ENCODE measurements at places on chromosomes 11 and 22. TPM values are rescaled to one million over a fixed set of nuclear protein-coding genes. Genes with fewer than 3 reads are reported as not detected.

- peak overlapping the region; percentile 47 for H3K27ac ChIP-seq
- H3K4me1 ChIP-seq: peaks cover 27% of the 10 kb centered on the region
- no peaks in the 10 kb centered on the region for H3K36me3 ChIP-seq
- no peaks in the 10 kb centered on the region for H3K27me3 ChIP-seq
Measured at GRCh38 chr11:72787216-72788104, 6.4 kb downstream of the STARD10 start.

DNA sequence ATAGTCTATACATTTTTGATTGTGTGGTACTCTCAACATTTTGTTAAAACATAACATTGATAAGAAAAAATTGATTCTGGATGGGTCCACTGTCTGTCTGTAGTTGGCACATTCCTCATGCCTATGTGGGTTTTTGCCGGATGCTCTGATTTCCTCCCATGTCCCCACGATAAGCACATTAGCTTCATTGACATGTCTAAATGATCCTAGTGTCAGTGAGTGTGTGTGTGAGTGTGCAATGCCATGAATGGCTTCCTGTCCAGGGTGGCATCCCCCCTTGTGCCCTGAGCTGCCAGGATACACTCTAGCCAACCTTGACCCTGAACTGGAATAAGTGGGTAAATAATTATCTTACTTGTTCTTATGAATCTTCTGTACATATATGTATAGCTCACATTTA lies 5.4 kb downstream of the SFI1 start:
- no peak overlapping the region for H3K27ac ChIP-seq
- DNase-seq: no peak
- no peaks in the 10 kb centered on the region for H3K27me3 ChIP-seq
- H3K36me3 ChIP-seq: no peaks in the 10 kb centered on the region
- no peaks in the 10 kb centered on the region for H3K4me1 ChIP-seq

GRCh38 chr22:19743651-19744050 lies 16.9 kb upstream of the TBX1 start:
- H3K4me3 ChIP-seq: no peak overlapping the region
- H3K4me1 ChIP-seq: no peaks in the 10 kb centered on the region
- no peaks in the 10 kb centered on the region for H3K27me3 ChIP-seq
- DNase-seq: no peak

- no peaks in the 10 kb centered on the region for H3K4me1 ChIP-seq
- H3K36me3 ChIP-seq: no peaks in the 10 kb centered on the region
- no peaks in the 10 kb centered on the region for H3K27me3 ChIP-seq
- H3K27ac ChIP-seq: no peak overlapping the region
- no peak overlapping the region for H3K4me3 ChIP-seq
Measured at GRCh38 chr11:107043242-107044006, 25.1 kb upstream of the GUCY1A2 start.

DNA sequence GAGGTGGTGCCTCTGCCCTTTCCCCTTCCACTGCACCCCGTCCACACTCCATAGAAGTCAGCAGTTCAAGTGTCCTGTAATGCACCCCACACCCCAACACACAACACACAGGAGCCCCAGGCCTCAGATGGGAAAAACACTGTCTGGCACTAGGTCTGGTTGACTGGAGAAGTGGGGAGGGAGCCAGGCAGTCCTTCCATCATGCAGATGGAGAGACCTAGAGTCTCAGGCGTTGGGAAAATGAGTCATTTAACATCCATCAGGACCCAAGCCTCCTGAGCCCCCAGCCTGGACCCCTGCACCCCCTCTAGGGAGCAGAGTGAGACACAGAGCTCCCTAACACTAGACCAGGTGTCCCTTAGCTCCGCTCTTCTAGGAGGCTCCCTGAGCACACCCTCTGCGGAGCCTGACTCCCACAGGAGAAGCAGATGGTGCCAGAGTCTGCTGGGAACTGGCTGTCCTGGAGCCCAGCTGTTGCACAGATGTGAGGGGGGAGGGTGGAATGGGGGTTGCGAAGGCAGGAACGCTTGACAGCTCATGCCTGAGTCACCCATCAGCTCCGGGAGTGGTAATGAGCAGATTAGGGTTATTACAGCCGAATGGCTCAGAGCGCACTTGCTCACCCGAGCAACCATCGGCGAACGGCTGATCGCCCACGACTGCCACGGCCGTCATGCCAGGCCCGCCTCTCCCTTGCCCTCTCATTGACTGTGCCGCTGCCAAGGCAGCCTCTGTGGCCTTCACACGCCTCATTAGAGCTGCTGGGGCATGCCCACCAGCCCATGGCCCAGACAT lies 22.1 kb upstream of the SYT7 start:
- no peaks in the 10 kb centered on the region for H3K27me3 ChIP-seq
- no peaks in the 10 kb centered on the region for H3K36me3 ChIP-seq
- H3K27ac ChIP-seq: no peak overlapping the region
- DNase-seq: peak; percentile 71
- no peaks in the 10 kb centered on the region for H3K4me1 ChIP-seq
- H3K4me3 ChIP-seq: no peak overlapping the region

GRCh38 chr22:38271927-38272372 lies 860 bp downstream of the TMEM184B start:
- peak overlapping the region; percentile 96 for H3K4me3 ChIP-seq
- H3K36me3 ChIP-seq: no peaks in the 10 kb centered on the region
- peak; percentile 81 for DNase-seq

DNA sequence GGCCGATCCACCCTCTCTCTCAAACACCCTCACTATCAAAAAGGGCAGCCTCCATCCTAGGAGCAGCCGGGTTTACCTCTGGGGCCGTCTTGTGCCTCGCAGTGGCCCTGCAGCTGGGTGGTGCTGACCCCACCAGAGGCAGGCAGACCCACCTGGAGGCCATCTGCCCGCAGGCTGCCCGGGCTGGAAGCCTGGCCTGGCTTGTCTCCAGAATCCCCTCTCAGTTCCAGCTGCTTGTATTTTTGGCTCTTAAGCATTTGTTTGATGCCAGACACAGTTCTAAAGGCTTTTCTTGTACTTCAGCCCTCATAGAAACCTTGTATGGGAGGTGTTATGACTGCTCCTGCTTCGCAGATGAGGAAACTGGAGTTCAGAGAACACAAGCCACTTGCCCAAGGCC lies 4.2 kb upstream of the NFAM1 start:
- H3K4me3 ChIP-seq: no peak overlapping the region
- H3K27me3 ChIP-seq: peaks cover 4% of the 10 kb centered on the region
- no peak for DNase-seq

DNA sequence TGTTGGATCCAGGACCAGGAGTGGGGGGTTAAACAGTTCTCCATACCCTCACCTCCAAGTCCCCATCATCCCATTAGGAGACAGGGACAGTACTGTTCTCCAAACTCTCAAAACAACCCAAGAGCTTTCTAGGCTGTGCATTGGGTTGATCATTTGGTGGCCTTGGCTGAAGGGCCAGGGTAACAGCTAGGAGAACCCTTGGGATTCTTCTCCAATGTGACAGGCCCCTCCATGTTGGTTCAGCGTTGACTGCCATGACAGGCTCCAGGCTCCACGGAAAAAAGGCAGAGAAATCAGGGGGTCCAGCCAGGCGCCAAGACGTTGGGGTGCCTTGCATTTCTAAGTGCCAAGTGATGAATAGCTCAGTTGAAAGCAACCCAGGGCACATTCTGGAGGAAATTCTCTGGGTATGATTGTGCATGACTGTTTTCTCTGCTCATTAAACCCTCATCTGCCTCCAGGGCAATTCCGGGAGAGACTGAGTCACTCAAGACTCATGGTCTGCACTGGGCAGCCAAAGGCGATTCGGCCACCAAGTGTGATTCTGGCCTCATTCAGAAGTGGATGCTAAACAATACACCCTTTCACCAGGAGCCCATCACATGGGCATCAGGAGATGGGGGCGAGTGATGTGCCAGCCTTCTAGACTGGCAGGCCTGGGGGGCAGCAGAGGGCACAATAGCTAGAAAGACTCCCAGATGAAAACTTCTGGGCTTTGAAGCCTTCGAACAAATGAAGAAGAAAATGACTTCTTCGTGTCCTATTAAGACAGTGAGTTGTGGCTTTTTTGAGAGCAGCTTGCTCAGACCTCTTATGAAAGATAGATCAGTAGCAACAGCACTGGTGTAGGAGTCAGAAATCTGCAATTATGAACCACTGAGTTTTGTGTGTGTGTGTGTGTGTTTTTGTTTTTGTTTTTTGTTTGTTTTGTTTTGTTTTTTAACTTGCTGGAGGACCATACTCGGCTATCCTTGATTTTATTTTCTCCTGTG lies 27.7 kb downstream of the CD44 start:
- peaks cover 92% of the 10 kb centered on the region for H3K4me1 ChIP-seq
- no peak overlapping the region for H3K4me3 ChIP-seq
- no peak for DNase-seq
- no peaks in the 10 kb centered on the region for H3K27me3 ChIP-seq

DNA sequence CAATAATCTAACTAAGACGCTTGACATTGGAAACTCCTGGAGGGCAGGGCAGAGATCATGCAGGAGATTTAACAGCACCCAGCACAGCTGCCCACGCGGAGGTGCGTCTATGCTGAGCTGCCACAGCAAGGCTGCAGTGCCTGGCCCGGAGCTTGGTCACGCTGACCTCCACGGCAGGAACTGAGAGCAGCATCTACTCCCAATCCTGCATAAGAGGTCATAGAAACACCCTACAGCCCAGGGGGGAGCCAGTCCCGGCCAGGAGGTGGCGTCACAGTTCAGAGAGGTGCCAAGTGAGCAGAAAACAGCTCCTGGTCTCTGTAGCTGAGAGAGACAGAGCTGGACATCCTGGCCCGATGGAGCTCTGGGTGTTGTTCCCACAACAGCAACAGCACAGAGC lies 121.1 kb upstream of the TMEM45B start:
- H3K4me3 ChIP-seq: no peak overlapping the region
- H3K27me3 ChIP-seq: no peaks in the 10 kb centered on the region
- no peaks in the 10 kb centered on the region for H3K36me3 ChIP-seq
- DNase-seq: peak; percentile 54

GRCh38 chr11:77093987-77094840 lies 8.4 kb upstream of the OMP start:
- H3K36me3 ChIP-seq: no peaks in the 10 kb centered on the region
- H3K4me3 ChIP-seq: no peak overlapping the region
- H3K27me3 ChIP-seq: no peaks in the 10 kb centered on the region
- H3K4me1 ChIP-seq: no peaks in the 10 kb centered on the region
- no peak overlapping the region for H3K27ac ChIP-seq

GRCh38 chr11:120713296-120713695 lies 201.7 kb downstream of the GRIK4 start:
- H3K27ac ChIP-seq: no peak overlapping the region
- H3K36me3 ChIP-seq: no peaks in the 10 kb centered on the region
- no peaks in the 10 kb centered on the region for H3K27me3 ChIP-seq
- H3K4me3 ChIP-seq: no peak overlapping the region

GRCh38 chr11:127818625-127819024 lies 768.7 kb downstream of the ETS1 start:
- H3K27ac ChIP-seq: no peak overlapping the region
- H3K4me1 ChIP-seq: no peaks in the 10 kb centered on the region
- DNase-seq: no peak
- peaks cover 6% of the 10 kb centered on the region for H3K27me3 ChIP-seq
- no peak overlapping the region for H3K4me3 ChIP-seq
- H3K36me3 ChIP-seq: no peaks in the 10 kb centered on the region

DNA sequence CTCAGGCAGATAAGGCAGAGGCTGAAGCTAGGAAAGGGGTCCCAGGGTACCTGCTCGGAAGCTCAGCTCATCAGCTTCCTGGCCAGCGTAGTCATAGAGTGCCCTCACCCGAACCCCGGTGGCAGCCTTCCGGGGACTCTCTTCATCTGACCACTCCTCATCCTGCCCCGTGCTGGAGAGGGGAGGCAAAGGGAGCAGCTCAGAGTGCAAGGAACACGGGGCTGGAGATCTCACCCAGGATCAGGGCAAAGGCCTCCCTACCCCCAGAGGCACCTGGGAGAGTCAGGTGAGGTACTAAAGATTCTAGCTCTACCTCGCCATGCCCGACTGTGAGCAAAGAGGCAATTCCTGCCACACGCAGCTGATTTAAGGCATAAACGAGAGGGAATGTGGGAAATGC lies 1.6 kb upstream of the ARFGAP2 start:
- peaks cover 24% of the 10 kb centered on the region for H3K4me1 ChIP-seq
- peak overlapping the region; percentile 98 for H3K27ac ChIP-seq
- DNase-seq: no peak
- no peak overlapping the region for H3K4me3 ChIP-seq
- no peaks in the 10 kb centered on the region for H3K27me3 ChIP-seq

GRCh38 chr11:27204529-27204928 lies 158.5 kb downstream of the CCDC34 start:
- no peak overlapping the region for H3K4me3 ChIP-seq
- no peak for DNase-seq
- H3K27ac ChIP-seq: no peak overlapping the region
- no peaks in the 10 kb centered on the region for H3K36me3 ChIP-seq
- peaks cover 9% of the 10 kb centered on the region for H3K4me1 ChIP-seq

DNA sequence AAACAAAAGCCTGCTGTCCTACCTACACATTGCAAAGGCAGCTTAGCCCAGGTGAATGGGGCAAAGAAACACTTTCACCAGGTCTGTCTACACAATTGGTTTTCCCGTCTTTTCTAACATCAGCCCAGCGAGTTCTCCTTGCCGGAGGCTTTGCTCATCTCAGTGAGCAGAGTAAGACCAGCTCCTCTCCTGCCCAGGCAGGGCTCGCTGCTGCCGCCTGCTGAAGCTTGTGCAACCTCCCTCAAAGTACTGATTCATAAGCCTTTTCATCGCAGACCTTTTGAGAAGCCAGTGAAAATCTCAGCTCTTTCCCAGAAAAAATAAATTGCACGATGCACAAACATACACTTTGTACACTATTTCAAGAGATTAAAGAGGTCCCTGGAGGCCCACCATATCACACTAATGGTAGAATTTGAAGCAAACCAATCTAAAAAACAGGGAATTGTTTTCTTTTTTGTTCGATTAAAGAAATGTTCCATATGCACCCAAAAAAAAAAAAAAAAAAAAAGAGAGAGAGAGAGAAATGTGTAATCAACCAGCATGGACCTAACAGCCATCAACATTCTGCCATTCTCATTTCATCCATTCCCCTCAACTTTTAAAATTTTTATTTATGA lies 328.1 kb upstream of the MPPED2 start:
- H3K27me3 ChIP-seq: peaks cover 14% of the 10 kb centered on the region
- no peak overlapping the region for H3K27ac ChIP-seq
- no peak overlapping the region for H3K4me3 ChIP-seq
- no peaks in the 10 kb centered on the region for H3K4me1 ChIP-seq
- no peaks in the 10 kb centered on the region for H3K36me3 ChIP-seq
- DNase-seq: peak; percentile 67

GRCh38 chr11:121563003-121563402 lies 110.2 kb upstream of the SORL1-AS1 start:
- no peak overlapping the region for H3K4me3 ChIP-seq
- H3K27ac ChIP-seq: no peak overlapping the region
- DNase-seq: no peak

DNA sequence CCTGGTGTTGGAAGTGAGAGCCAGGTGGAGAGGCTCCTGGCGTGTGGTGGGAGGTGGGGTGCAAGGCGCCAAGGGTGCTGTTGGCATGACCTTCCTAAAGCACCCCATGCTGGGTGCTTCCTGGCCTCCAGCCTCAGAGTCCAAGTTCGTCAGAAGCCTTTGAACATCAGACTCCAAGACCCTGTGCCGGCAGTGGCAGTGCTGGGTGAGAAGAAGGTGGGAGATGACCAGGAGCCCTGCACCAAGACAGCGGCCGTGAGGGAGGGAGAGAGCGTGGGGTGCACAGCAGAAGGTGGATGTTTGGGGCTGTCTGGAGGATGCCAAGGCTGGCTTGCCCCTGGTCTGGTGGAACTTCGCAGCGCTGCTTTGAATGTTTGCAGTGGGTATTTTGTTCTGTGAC lies 29.7 kb upstream of the PARVB start:
- H3K27ac ChIP-seq: no peak overlapping the region
- H3K36me3 ChIP-seq: peaks cover 72% of the 10 kb centered on the region
- DNase-seq: peak; percentile 49
- no peak overlapping the region for H3K4me3 ChIP-seq

Gene TMPRSS13
- total RNA-seq: 9.9 TPM

Gene SMC1B
- not detected for total RNA-seq

Gene PSMC3
- total RNA-seq: 79.4 TPM

Gene DGAT2
- 6.2 TPM for total RNA-seq

Gene NTM
- 3.7 TPM for total RNA-seq

Gene FOLR1
- total RNA-seq: 163 TPM

Gene C1QTNF4
- total RNA-seq: 0.55 TPM

Data from upper lobe of right lung (tissue), 1 donor.